ENCODE measurements at places on chromosomes 4 and X.

DNA sequence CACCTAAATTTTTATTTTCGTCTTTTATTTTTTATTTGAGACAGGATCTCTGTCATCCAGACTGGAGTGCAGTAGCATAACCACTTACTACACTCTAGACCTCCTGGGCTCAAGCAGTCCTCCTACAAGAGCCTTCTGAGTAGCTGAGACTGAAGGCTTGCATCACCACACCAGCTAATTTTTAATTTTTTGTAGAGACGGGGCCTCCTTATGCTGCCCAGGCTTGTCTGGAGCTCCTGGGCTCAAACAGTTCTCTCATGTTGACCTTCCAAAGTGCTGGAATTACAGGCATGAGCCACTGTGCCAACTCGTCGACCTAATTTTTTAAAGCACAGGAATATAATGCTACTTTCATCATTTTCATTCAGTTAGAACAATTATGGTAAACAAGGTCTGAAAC, 405.4 kb downstream of the AR start:
- DNase-seq, result no peak

DNA sequence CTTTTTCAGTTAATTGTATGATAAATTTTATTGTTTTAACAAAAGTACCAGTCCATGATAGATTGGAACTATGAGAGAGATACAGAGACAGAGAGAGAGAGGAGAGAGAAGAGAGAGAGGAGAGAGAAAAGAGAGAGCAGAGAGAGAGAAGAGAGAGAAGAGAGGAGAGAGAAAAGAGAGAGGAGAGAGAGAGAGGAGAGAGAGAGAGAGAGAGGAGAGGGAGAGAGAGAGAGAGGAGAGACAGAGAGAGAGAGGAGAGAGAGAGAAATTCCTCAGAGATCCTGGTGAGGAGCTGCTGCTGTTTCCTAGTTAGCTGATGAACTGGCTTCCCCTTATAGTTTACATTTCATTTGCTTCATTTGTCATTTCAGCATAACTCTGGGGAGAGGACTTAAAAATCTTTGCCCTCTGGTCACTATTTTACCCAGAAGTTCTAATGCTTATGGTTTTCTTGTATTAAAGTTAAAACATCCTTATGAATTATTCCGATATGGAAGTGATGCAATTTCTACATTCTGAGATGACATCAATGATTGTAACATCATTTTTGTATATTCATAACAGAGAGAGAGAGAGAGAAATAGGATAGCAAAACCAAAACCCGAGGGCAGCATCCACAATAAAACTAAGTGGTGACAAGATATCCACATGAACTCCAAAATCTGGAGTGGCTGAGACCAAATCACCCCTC, 10.8 kb downstream of the CTAG1A start:
- no peak for DNase-seq

DNA sequence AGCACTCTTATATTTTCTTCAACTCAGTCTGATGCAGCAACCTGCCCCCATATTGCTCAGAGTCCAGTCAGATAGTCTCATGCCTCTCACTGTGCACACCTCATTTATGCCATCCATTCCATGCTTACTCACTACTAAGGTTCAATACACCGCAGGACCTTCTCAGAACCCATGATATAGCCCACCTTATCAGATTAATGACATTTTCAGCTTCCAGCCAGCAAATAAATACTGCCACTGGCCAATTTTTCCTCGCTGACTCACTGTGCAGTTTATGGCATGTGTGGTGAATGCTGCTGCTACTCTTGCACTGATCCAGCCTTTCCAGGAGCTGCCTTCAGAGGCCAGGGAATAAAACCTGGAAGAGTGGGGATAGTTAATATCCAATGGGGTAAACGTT, 380.6 kb upstream of the SPOCK3 start:
- no peak for DNase-seq

DNA sequence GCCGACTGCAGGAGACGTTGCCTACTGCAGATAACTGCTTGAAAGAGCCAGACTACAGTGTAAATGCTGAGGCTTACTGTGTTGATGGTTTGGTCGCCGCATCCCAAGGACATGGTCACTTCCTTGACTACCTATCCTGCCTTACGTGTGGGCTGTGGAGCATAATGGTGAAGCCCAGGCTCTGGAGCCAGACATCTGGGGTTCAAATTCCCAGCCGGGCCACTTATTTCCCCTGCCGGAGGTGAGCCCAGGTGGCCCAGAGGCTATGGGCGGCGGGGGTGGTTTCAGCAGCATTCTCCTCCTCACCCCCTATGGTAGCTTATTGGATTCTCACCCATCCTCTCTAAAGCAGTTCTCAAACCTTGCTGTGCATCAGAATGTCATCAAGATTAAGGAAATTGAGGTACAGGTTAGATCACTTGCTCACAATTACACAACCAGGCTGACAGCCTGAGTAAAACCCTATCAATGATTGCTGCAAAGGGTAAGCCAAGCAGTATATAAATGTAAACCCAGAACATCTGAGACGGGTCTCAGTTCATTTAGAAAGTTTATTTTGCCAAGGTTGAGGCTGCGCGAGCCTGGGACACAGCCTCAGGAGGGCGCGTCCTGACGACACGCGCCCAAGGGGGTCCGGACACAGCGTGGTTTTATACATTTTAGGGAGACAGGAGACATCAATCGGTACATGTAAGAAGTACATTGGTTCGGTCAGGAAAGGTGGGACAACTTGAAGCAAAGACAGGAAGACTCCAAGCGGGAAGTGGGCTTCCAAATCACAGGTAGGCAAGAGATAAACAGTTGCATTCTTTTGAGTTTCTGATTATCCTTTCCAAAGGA, 48.5 kb downstream of the EVC start:
- no peak for DNase-seq

- peak; percentile 57 for DNase-seq
Observed at GRCh38 chr4:85557016-85557901, 82.3 kb downstream of the ARHGAP24 start.

GRCh38 chrX:153727123-153727931, 2.7 kb downstream of the ABCD1 start:
- peak; percentile 27 for DNase-seq

DNA sequence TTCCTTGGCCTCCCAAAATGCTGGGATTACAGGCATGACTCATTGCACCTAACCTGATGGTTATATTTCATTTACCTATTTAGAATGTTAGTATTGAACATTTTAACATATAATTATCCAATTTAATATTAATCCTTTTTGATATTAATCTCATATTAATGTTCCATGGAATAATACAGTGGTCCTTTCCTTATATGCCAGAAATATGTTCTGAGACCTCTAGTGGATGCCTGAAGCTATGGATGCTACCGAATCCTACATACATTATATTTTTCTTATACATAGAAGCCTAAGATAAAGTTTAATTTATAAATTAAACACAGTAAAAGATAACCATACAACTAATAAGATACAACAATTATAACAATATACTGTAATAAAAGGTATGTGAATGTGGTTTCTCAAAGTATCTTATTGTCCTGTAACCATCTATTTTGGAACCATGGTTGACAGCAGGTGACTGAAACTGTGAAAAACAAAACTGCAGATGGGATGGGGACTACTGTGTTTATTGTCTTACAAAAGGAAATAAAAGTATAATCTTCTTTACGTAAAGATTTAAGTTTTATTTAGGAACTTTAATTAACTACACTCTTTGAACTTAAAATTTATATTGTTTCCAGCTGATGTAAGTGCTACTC, 431.4 kb downstream of the GRID2 start:
- no peak for DNase-seq

DNA sequence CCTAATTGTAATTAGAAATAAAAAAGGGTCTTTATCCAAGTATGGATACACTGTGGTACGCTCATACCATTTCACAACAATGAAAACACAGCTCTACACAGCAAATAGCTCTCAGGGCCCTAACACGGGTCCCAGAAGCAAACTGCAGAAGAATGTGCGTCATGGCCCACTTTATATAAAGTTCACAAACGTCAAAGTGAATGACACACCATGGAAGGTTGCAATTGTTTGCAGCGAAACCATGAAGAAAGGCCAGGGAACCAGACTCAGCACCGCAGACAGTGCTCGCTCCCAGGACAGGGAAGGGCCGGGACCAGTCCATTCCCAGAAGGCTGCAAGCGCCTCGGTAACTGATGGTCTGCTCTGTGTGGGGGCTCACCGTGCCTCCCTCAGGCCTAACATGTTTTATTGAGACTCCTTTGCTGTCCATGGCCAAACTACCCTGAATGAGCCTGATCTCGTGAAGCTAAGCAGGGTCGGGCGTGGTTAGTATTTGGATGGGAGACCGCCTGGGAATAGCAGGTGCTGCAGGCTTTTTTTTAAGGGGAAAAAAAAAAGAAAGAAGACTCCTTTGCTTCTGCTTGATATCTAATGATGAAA, 47.8 kb downstream of the ACOX3 start:
- DNase-seq, result no peak

- peak; percentile 49 for DNase-seq
Observed at GRCh38 chr4:2535376-2536192, 863 bp upstream of the FAM193A start.

GRCh38 chr4:121706595-121707021, 9.8 kb upstream of the ANXA5 start:
- DNase-seq, result no peak

GRCh38 chrX:132022198-132022966, 720 bp upstream of the STK26 start:
- peak; percentile 33 for DNase-seq

- no peak for DNase-seq
Observed at GRCh38 chr4:122541996-122542395, 78.9 kb downstream of the IL21 start.

DNA sequence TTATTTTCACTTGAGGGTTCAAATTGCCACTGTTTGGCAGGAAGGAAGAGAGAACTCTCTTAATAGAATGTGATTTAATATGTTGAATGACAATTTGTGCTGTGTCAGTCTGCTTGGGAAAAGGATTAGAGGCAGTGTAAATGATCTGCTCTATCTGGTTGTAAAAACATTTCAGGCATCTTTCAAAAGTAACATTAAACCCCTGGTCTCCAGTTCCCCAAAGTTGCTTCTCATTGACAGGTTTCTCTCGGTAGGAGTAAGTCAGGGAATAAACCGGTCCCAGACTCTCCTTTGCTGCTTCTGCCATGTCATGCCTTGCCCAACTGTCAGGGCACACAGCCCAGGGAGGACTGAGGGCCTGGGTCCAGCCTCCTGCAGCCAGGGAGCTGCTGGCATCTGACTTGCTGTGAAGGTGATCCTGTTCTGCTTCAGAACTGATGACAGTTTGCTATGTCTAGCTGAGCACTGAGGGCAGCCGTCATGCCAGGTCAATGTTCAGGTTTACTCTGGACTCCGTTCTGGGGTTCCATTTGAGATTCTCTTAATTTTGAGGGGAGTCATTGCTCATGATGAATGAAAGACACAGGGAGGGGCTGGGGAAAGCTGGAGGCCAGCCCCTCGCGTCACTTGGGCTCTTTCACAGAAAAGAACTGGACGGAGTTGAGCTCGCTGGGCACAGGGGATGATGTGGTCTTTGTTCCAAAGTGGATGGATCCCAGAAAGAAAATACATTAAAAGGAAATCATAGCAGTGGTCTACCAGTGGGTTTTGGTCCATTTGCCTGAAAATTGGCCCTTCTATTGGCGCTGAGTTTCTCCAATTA, 312.4 kb downstream of the ARHGAP10 start:
- DNase-seq, result no peak

- no peak for DNase-seq
Observed at GRCh38 chr4:60389633-60390032, 810.5 kb upstream of the ADGRL3 start.

- DNase-seq, result no peak
Observed at GRCh38 chrX:110153896-110154295, 151.0 kb downstream of the TMEM164 start.

- no peak for DNase-seq
Observed at GRCh38 chr4:78939667-78940008, 400 bp upstream of the PAQR3 start.

GRCh38 chr4:87024201-87024600, 89.4 kb downstream of the AFF1 start:
- DNase-seq, result no peak

DNA sequence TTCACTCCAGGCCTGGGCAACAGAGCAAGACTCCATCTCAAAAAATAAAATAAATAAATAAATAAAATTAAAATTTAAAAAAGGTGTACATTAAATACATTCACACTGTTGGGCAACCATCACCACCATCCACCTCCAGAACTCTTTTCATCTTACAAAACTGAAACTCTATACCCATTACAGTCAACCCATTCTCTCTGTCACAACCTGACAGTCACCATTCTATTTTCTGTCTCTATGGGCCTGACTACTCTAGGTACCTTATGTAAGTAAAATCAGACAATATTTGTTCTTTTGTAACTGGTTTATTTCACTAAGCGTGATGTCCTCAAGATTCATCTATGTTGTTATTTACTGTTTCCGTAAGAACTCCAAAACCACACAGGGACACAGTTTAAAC, 59.6 kb downstream of the FRYL start:
- no peak for DNase-seq

DNA sequence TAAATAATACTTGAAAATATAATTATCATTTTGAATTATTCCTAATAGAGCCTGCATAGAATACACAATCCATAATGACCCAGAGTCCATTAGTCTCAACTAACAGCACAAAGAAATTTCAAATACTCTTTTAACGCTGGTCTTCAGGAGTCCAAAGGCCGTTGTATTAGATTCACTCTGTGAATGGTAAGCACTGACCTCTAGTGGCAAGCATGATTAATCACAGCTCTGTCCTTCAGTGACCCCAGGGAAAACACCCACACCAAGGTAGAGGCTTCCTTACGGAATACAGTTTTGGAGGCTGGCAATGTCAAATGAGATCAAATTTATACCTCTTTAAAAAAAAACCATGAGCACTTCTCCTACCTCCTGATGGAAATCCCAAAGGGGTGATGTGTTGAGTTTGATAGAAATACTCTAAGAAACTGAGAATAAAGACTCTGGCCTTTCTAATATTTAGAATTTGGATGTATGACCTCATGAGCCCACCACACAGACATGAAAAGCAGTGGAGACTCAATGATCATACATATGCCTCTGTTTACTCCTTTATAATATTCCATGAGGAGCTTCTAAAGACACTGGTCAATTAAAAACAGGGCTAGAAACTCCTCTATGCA, 147.2 kb upstream of the DKK2 start:
- DNase-seq, result peak; percentile 15

DNA sequence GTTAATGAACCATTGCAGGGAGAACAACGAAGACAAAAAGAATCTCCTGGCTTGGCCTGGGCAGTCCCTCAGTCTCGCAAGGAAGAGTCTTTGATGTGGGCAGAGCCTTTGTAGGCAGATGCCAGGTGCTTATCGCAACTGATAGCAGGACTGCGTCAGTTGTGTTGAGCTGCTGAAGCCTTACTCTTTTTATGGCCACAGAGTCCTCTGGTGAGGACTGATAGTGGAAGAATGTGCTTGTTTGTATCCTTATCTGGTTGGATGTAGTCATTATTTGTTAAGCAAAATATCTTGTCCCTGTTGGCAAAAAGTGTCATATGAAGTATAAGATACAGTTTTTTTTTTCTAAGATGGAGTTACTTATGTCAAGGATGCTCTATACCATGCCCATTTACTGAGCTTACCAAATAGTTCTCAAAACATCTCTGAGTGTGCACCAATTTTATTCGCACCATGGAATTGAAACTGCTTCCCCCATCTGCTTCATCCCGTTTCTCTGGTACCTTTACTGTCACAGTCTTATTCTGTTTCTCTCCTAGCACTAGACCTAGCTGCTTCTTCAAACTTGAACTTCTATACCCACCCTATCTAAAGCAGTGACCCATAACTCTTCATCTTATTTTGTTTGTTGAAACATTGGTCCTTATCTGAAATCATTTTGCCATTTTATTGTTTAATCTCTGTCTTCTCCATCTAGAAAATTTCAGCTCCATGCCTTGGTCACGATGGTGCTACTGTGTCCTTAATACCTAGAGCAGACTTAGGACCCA, 47.0 kb upstream of the SPRY1 start:
- DNase-seq, result no peak

Data from GM13977 (cell line).